ENCODE measurements at places on chromosomes 6 and 20. TPM values are rescaled to one million over a fixed set of nuclear protein-coding genes. Genes with fewer than 3 reads are reported as not detected.

Gene PHF20
- total RNA-seq: 17.9 TPM

Gene CGAS
- 0.60 TPM for total RNA-seq

Gene CPNE1
- 118 TPM for total RNA-seq

Gene MTFR2
- 0.60 TPM for total RNA-seq

Gene SLC17A1
- total RNA-seq: not detected

Gene SPDEF
- total RNA-seq: not detected

Gene SMOC2
- total RNA-seq: not detected

Gene MAS1
- not detected for total RNA-seq

Gene CCN6
- total RNA-seq: not detected

Gene BPIFA1
- not detected for total RNA-seq

Gene BCAS1
- total RNA-seq: not detected

Gene SAMD10
- total RNA-seq: 3.2 TPM

Gene CNR1
- total RNA-seq: under 0.01 TPM

Gene KCNK15
- not detected for total RNA-seq

Gene RWDD2A
- total RNA-seq: 1.8 TPM

Gene ARG1
- not detected for total RNA-seq

Gene RNF5
- 57.1 TPM for total RNA-seq

Gene STMND1
- total RNA-seq: not detected

Gene PCK1
- not detected for total RNA-seq

Gene TMEM14B
- total RNA-seq: 44.9 TPM

Gene BEND3
- total RNA-seq: 1.3 TPM

Gene NRSN2
- total RNA-seq: 9.7 TPM

Gene IMPG1
- total RNA-seq: not detected

Gene PAK5
- not detected for total RNA-seq

Gene TFAP2D
- not detected for total RNA-seq

Gene F13A1
- not detected for total RNA-seq

Gene SGK1
- 272 TPM for total RNA-seq

Gene SYTL3
- 0.87 TPM for total RNA-seq

Gene VSX1
- total RNA-seq: not detected

Gene RUNX2
- total RNA-seq: not detected

Gene CD109
- 6.5 TPM for total RNA-seq

Gene FANCE
- 8.7 TPM for total RNA-seq

Gene PPP1R18
- 33.6 TPM for total RNA-seq

Gene BRPF3
- 7.7 TPM for total RNA-seq

Gene FRS3
- total RNA-seq: 0.60 TPM

Gene ECT2L
- not detected for total RNA-seq

Gene SS18L1
- 6.8 TPM for total RNA-seq

Gene RBBP8NL
- total RNA-seq: not detected

Gene MDFI
- total RNA-seq: 44.0 TPM

Gene KCNB1
- total RNA-seq: under 0.01 TPM

Gene NR2E1
- total RNA-seq: not detected

Gene ADGRB3
- total RNA-seq: not detected

Gene NHLRC1
- 0.65 TPM for total RNA-seq

Gene SLC13A3
- total RNA-seq: not detected

Gene VEGFA
- total RNA-seq: 12.1 TPM

Gene ESR1
- total RNA-seq: under 0.01 TPM

Gene TCF19
- total RNA-seq: 12.0 TPM

Gene FOXQ1
- not detected for total RNA-seq

Gene GID8
- total RNA-seq: 33.7 TPM

Gene SMLR1
- total RNA-seq: not detected

Gene LY6G6C
- not detected for total RNA-seq

Gene UNC5CL
- total RNA-seq: under 0.01 TPM

Gene MYLK2
- total RNA-seq: 18.5 TPM

Gene KHDC1
- 0.22 TPM for total RNA-seq
